ENCODE measurements at places on chromosomes 2 and 18.

DNA sequence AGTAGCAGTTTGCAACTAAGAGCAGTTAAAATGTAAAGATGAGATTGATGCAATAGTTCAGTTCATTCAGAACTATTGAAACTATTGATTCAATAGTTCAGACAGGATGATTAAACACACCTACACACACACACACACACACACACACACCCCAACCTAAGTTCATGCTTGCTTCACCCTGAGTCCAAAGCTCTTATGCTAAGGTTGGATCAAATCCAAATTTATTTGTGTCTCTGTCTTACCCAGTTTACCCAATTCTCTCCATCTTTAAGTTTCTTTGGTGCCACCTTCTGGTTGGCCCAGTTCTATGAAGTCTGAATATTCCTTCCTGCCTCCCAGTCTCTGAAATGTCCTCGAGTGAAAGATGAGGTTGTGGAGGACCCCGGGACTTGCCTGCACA is 5.1 kb downstream of the SERPINB8 start:
- no peak for DNase-seq

GRCh38 chr2:207066791-207067460 is 98.8 kb downstream of the KLF7 start:
- DNase-seq = no peak

GRCh38 chr2:48525269-48525943 is 4.5 kb upstream of the STON1 start:
- no peak for DNase-seq

DNA sequence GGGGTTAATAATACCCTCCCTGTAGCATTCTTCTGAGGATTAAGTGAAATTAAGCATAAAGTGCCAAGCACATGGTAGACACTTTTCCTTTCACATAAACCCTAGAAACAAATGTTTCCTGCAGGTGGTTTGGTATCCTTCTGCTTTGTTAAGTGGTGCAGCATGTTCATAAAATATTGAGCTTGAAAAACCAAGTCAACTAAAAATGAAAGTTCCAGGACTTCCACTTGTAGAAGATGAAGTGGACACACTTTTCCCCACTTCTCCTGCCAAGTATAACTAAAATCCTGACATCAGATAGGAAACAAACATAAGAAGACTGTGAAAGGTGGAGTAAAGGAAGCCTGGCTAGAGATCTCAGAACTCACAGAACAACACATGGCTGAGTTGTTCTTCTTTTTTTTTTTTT is 90.5 kb downstream of the COLEC12 start:
- DNase-seq = no peak

DNA sequence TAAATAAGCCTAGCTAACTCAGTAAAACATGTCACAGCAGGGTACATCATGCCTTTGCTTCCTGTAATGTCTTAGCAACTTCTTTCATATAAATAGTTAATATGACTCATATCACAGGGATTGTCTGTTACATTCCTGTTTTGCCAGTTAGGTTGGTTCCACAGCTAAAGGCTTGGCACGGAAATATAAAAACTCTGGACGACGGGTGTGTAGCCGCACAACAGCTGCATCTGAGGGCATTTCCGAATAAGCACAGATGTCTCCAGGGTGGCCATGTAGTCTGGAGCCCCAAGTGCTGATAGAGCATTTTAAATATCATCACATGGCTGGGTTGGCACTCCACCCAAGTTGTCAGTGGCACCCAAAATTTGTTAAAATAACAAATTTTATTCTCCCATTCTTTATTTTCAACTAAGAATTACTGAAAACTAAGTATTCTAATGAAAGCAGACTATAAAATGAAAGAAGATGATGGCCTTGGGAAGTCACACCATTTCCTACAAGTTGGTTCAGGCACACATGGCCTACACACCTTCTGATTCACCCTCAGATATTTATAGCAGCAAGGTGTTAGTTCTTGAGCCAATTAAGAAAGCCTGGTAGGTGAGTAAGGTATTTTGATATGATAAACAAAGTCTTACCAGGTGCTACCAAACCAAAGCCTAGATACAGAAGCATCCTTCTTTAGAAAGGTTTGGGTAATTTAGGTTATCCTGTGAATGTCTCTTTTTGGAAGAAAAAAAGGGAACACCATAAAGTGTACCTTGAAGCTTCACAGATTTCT is 61.8 kb upstream of the STK17B start:
- DNase-seq = peak; percentile 88

GRCh38 chr18:26479065-26479680 is 69.2 kb downstream of the KCTD1 start:
- no peak for DNase-seq

DNA sequence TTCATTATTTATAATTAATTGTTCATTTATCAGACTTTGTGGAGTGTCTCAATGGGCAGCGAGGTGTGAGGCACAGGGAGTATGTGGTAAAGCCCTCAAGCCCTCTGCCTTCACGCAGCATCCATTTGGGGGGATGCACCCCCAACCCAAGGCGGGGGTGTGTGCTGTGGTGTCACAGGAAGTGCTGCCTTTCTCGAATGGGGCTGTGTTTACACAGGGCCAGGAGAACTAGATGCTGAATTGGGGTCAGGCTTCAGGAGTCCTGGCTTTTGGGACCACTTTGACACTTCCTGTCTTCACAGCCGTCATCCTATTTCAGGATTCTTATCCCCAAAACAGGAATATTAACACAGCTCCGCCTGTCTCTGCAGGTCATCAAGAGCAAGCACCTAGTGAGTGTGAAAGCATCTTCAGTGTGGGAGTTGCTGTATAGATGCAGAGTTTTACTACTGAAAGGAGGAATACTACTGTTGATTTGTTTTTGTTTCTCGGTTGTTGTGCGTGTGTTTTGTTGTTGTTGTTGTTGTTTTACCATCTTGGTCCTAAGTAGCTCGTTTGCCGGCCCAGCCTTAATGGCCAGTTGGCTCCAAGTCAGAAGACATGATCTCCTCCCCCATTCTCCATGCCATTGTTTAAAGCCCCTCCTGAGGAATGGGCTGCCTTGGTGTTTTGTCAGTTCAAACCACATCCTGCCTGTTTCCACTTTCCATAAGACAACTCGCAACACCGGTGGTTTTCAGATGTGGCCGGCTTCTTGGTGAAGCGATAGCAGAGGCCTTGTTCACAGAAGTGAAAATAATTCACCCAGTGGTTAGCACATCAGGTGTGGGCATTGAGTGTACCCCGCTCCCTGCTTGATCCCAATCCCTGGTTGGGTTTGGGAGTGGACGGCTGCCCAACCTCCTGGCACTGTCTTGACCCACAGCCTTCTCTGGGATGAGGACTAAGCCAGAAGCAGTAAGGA is 221.3 kb downstream of the BCL2 start:
- no peak for DNase-seq

DNA sequence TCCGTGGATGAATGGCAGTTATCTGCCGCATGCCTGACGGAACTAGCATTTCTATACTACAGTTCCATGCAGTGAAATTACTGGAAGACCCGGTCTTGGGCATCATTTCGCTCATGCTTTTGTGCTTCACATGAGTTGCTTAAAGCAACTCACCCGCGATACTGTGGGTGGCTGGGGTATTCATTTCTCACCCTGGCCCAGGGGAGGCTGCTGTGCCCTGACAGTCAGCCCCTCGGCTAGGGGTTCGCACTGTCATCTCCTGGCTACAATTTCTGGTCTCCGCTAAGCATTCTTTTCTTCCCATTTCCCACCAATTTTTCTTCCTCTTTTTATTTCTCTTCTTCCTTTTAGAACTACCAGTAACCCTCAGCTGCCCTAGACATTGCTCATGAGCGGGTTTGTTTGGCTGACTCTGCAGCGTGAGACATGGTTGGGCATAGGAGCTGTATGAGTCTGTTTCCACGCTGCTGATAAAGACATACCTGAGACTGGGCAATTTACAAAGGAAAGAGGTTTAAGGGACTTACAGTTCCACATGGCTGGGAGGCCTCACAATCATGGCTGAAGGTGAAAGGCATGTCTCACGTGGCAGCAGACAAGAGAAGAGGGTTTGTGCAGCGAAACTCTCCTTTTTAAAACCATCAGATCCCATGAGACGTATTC is 16.5 kb upstream of the CNDP2 start:
- no peak for DNase-seq

- DNase-seq = no peak
Observed at GRCh38 chr18:2913398-2914005, 66.7 kb downstream of the EMILIN2 start.

GRCh38 chr2:233142355-233142897 is 82.3 kb downstream of the INPP5D start:
- no peak for DNase-seq

GRCh38 chr2:41600460-41600859 is 447.4 kb upstream of the PKDCC start:
- DNase-seq = no peak

DNA sequence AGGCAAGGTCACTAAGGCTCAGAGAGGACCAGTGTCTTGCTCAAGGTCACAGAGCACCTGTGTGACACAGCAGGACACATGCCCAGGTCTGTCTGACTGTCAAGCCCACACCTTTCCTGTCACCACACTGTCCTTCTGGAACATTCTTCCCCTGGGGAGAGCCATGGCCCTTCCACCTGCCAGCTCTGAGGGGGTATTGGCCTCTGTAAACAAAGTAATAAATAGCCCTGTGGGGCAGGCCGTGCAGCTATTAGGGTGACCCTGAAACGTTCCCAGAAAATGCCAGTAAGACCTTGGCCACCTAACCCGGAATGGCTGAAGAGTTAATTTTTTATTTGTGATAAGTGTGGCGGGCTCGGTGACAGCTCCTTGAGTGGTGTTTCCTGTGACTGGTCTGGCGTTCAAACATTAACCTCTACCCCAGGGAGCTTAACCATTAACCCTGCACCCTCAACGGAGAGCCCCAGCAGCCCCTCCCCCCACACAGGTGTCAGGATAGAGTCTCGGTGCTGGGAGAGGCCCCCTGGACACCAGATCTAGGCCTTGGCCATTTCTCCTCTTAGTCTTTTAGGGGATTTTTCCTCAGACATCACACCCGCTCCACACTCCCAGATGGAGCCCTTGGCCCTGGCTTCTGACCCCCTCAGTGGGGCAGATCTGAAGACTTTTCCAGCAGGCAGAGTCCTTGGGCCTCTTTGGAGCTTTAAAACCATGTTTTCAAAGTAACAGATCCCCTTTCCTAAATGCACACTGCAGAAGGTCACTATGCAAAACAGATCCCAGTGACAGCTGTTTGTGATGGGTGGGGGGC is 36.6 kb downstream of the SCTR start:
- DNase-seq = peak; percentile 38

DNA sequence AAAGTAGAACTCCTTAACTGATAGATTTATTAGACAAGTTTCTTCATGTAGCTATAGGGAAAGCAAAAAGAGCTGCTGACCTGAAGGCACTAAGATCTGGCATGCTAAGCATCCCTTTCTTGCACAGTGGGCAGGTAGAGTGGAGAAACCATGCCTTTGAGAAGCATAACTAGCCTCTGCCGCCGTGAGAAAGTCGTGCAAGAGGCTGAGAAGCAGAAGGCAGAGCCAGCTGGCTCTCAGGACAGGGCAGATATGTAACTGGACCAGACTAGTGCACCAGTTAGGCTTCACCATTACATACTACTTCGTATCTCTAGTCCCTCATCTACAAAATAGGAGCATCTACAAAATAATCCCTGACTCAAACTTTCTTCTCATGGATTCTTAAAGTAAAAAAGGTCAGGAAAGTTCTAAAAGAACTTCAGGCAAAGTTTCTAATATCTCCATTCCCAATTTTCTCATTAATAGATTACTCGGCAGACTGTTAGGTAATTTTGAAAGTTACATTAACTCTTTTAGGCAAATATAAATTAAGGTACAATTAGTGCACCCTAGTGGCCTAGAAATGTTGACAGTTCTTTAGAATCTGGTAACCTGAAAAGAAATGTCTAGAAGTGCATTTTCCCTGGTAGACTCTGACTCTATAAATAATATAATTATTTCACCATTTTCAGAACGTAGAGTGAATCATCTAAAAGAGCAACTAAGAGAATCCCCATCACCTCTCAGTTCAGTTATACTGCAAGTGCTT is 10.3 kb downstream of the ERBB4 start:
- DNase-seq = no peak

DNA sequence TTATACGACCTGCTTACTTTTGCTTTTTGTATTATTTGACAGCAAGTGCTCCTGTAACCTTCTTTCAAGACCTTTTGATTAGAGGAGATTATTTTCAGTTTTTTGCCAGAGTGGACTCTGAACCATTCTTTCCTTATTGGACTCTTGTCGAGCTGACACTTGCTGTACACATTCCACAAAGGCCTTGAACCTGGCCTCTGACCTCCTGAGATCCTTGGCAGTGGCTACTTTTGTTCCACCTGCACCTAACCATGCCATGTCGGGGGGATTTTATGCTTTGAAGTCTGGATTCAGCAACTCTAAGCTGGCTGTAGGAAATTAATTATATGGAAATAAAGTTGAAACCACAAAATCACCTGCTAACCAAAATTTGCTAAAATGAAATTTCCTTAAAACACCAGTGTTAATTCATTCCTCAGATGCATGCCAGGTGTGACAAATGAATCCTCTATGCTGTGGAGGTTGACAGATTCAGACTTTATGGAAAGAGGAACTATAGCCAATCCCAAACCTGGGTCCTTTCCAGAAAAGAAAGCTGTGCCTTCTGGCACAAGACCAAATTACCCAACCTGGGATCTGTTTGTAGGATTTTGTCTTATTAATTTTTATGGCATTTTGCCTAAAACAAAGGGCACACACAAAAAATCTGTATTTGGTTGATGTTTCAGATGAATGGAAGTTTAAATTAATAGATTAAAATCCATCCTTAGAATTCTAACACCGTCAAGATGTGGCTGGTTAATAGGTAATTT is 110.4 kb downstream of the CDC42EP3 start:
- no peak for DNase-seq

DNA sequence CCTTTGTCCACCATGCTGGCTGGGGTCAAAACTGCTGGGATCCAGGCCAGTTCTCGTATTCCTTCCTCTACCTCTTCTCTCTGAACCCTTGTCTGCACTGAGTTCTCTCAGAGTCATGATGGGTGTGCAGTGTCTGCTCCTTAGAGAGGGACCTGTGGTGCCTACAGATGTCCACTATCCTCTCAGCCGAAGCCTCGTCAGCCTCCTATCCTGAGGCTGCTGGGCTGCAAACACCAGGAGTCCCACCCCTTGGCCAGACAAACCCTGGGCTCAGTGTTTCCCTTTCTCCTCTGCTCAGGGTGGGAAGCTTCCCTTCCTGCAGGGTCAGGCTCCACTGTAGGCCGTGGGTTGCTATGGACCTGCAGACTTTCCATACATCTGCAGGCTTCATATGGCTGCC is 2.3 kb downstream of the INPP5D start:
- DNase-seq = no peak

DNA sequence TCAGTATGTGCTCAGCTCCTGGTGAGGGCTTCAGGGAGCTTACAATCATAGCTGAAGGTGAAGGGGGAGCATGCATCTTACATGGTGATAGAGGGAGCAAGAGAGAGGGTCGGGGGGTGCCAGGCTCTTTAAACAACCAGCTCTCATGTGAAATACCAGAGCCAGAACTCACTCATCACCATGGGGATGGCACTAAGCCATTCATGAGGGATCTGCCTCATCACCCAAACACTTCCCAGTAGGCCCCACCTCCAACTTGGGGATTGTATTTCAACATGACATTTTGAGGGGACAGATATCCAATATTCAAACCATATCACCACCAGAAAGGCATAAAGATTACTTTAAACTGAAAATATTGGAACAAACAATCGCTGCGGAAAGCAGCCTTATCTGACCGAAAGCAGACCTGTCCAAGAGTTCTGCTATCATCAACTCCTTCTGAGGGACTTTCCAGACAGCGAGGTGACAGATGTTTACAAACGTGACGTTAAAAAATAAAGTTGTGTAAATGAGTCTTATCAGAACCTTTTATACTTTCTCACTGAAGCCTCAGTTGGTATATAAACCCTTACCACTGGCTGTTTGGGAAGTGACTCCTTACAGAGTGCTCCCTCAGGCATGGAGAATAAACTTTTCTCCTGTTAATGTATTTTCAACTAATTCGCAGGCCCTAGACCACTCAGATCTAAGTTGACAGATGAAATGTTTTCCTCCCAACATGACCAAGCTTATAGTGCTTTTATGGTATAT is 35.5 kb upstream of the PTH2R start:
- DNase-seq = peak; percentile 10
